ENCODE measurements at places on chromosomes 4 and X.
A peak's percentile ranks its signal among the peaks of the same experiment; 100 is the strongest.

GRCh38 chr4:154617820-154618317, 5.4 kb upstream of the FGG start:
- no peak for DNase-seq

GRCh38 chr4:108018040-108018883, 28.6 kb downstream of the HADH start:
- DNase-seq: peak; percentile 75

DNA sequence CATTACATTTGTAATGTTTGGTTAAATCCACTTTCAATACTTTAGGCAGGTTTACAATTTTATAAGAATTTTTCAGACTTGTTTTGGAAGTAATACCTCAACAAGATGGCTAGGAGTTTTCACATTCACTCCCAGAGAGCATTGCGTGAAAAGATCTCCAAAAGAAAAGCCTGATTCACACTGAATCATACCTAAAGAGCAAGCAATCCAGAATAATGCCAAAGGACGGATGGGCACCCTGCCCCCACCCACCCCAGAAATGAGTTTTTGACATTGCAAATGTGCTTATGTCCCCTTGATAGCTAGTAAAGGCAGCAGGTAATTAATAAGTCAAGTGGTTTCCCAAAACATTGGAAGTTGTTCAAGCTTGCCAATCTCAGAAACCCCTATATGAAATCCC, 557.7 kb upstream of the TENM3 start:
- DNase-seq: no peak

DNA sequence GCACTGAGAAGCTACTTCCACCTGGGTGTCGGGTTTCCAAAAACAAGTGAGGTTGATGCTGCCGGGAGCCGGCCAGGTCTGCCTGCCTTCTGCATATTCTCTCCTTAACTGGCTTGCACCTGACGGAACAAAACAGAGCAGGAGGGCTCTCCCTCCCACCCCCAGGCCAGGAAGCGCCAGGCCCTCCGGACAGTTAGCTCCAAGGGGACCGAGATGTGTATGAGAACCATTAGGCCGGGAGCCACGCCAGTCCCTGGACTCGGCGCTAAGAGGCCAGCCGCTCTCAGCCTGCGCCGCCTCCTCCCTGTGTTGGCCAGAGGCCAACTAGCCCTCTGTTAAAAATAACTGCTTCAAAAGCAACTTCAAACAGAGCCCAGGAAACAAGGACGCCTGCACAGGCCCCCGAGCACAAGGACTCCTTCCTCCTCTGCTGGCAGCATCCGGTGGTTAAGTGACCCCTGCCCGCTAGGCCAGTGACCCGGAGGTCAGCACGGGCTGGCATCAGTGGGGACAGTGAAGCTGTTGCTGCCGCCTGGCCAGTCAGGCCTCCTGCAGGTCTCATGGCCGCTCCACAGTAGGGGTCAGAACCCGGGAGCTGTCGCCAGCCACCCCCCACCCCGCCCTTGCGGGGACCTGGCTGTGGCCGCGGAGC, 107.9 kb downstream of the ABLIM2 start:
- no peak for DNase-seq

- no peak for DNase-seq
Measured at GRCh38 chr4:128517739-128518510, 230.3 kb upstream of the PGRMC2 start.

DNA sequence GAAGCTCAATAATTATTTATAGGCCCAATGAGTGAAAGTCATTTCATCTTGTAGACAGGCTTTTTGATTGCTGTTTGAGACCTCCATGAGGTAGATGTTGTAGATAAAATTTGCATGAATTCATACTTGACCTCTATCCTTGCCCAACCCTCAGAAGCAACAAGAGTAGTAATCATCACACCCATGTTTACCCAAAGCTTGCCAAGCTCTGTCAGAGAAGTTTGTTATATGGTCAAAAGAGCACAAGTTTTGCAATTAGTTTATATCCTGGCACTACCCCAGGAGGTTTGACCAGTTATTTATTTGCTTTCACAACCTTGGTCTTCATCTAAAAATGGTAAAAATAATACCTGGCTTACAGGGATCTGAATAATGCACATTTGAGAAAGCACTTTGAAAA, 20.7 kb downstream of the ADH7 start:
- DNase-seq: no peak

GRCh38 chr4:7322166-7322991, 112.4 kb downstream of the PSAPL1 start:
- no peak for DNase-seq

DNA sequence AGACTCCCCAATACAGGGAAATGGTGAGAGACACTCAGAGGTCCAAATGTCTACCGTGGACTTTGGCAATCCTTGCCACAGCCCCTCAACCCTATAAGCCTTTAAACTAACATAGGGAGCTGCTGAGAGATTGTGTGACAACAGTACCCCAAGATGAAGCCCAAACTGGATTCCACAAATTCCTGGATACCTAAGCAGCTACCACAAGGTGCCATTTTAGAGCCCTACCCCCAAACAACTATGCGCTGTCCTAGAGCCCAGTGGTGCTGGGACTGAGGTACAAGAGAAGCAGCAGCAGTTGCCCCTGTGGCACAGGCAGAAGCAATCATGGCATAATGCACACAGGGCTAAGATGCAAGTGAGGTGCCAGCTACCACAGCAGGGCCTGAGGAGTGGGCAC, 2.7 kb upstream of the TMPRSS11F start:
- DNase-seq: no peak

- DNase-seq: no peak
Measured at GRCh38 chr4:68249434-68249833, 3.9 kb upstream of the TMPRSS11B start.

DNA sequence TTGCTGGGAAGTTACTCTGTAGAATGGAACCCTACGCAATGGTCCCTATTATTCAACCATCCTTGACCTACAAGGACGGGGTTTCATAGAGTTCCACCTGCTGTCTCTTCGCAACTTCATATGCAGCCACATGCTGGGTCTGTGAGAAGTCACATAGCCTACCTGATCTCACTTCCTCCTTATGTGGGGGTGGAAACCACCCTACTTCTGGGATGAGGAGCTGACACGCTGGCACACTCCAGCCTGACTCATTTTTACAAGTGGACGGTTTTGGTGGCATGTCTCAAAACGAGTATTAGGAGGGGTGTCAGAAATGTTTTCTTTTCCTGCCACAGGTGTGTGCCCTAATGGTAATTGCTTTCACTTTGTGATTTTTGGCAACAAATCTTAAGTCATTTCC, 36.8 kb upstream of the ARSD start:
- DNase-seq: no peak

- no peak for DNase-seq
Measured at GRCh38 chr4:37827802-37828321, 1.4 kb downstream of the PGM2 start.

DNA sequence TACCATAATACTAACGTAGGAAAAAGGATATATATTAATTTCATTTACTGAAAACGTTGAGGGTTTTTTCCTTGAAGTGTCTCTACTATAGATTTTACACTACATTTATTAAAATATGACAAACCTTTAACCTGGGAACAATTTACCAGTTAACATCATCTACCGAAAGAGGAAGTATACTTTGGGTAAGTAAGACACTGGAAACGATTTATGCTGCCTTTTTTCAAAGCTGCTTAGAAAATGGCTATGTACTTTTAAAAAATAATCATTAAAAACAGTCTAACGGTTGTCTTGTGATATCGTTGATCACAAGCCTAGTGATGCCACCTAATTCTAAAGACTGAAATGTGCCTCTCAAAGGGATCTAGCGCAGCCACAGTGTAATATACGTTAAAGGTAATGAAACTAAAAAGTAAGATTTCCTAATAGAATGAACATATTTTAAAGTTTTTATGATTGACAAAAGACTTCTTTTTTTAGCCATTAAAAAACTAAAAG, 50.4 kb downstream of the STX18 start:
- no peak for DNase-seq

- DNase-seq: no peak
Measured at GRCh38 chr4:114209584-114209983, 230.1 kb upstream of the ARSJ start.

- no peak for DNase-seq
Measured at GRCh38 chr4:139243448-139244365, 36.3 kb downstream of the MGARP start.

DNA sequence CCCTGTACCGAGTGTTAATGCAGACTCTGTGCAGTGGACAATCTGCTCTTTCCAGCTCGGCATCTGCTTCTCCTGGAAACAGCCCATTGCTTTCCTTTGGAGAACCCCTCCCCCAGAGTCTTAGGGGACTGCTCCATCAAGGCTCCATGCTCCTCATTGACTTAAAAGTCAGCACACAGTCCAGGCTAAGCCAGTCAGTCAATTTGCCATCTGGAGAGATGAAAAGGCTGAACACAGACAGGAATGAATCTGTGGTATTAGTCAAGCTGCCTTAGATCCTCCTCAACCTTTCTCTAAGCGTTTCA, 20.3 kb downstream of the ATP8A1 start:
- DNase-seq: no peak

GRCh38 chr4:6925357-6925836, 15.8 kb downstream of the TBC1D14 start:
- DNase-seq: no peak

DNA sequence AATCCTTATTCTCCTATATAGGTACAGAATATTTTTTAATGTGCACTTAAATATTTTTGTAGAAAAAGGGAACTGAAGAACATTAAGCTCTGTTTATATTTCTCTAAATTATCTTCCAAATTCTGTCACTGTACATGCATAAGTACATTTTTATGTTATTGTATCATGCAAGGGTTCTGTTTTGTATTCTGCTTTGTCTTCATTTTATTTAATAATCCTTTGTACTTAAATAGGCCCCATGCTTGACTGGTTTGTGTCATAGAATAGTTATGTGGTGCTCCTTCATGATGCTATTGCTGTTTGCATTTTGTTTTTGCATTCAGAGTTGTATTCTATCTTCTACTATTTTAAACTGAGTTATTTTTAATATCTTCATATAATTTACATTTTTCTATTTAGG, 111.9 kb upstream of the EDNRA start:
- DNase-seq: no peak

DNA sequence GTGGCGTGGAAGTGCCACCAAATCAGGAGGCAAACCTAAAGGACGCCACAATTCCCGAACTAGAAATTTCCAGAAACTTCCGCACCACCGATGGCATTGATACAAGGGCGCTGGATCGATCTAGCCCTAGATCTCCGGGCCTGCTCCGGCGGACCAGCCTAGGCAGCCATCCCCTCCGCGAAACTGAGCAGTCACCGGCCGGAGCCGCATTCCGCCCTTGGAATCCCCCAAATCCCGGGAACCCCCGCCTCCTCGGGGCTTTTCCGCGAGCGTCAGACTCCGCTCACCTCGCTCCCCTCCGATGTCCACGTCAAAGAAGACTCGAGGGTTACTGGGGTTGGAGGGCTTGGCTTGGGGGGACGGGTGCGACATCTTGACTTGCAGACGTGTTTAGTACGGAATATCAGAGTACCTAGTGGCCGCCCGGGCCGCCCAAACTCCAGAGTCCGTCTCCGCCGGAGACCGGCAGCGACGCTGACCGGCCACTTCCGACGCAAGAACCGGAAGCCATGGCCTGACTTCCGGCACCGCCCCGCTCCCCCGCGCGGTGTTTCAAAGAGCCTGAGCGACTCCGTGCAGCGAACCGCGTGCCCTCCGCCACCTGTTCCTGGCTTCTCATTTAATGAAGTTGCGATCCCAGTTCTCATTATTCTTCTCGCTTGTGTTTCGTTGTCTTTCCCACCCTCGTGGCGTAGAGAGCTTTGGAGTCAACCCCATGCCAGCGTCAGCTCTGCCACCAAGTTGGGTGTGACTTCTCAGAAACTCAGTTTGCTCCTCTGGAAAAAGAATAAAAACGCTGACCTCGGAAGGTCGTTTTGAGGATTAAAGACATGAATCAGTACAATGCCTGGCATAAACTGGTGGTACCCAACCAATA, at the start of gene PPID:
PPID (minus strand) TSS at position 480 of the 877 bp plus-strand sequence; CDS start at position 372, 108 bp downstream.
- peak; percentile 80 for DNase-seq

DNA sequence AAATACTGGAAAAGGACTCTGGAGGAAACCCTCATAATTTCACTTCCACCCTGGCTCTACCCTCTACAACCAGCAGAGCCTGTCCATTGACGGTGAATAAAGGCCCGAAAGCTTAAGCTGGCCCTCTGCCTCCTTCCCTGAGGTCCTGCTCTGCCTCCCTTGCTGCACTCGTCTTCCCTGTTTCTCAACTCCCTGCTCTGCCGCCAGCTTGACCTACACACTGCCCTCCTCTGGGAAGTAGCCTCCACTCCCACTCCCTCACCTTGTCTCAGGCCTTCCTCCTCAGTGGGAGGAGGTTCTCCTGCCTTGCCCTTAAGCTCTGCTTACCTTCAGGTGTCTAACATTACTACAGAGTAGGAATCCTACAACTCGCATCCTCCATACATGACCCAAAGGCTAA, 608.6 kb upstream of the NR3C2 start:
- no peak for DNase-seq

GRCh38 chr4:186032259-186032658, 36.7 kb upstream of the TLR3 start:
- no peak for DNase-seq

DNA sequence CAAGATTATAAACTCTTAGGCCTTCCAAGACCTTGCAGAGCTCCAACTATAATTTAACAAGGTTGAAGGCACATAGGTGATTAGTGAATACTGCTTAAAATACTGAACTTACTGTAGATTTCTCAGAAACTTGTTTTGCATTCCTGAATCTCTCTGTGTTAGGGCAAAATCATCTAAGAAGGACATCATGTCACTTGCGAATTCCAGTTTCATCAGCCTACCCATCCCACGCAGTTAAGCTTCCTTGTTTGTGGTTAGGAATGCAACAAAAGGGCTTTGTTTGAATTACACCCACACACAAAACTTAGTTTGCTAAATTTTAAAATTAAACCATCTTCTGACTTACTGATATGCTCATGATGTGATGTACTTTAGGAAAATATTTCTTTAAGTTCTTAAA, 174.0 kb downstream of the SOWAHB start:
- no peak for DNase-seq

- no peak for DNase-seq
Measured at GRCh38 chr4:1987721-1988326, 20.9 kb downstream of the NELFA start.

GRCh38 chr4:4440333-4441061, 53.6 kb downstream of the NSG1 start:
- DNase-seq: no peak

- no peak for DNase-seq
Measured at GRCh38 chrX:99469439-99469838, 940.6 kb downstream of the PCDH19 start.

DNA sequence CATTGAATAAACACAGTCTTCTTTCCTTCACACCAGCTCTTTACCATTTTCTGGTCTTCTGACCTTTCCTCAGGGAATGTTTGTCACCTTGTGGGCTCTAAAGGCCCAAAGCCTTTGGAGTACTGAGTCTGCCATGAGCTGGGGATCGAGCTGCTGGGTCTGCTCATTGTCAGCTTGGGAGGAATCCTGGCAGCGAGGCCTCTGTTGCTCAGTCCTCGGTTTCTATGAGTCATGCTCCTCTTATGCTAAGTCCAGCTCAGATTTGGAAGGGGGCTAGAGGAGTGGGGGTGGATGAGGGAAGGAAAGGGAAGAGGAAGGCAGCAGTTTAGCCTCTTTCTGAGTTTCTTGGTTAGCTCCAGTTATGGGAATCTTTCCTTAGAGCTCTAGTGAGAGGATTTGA, 31.1 kb downstream of the NHSL2 start:
- no peak for DNase-seq

Measured in stimulated activated CD4-positive, alpha-beta T cell treated with anti-CD3 and anti-CD28 coated beads, Interleukin-1b, Interleukin-23, amount 100 ng/mL, for 4 hours (primary cell).